ENCODE measurements at places on chromosomes 5 and 9.
A peak's percentile ranks its signal among the peaks of the same experiment; 100 is the strongest.

- no peak for DNase-seq
Observed at GRCh38 chr9:136049491-136050265, 45.4 kb downstream of the NACC2 start.

DNA sequence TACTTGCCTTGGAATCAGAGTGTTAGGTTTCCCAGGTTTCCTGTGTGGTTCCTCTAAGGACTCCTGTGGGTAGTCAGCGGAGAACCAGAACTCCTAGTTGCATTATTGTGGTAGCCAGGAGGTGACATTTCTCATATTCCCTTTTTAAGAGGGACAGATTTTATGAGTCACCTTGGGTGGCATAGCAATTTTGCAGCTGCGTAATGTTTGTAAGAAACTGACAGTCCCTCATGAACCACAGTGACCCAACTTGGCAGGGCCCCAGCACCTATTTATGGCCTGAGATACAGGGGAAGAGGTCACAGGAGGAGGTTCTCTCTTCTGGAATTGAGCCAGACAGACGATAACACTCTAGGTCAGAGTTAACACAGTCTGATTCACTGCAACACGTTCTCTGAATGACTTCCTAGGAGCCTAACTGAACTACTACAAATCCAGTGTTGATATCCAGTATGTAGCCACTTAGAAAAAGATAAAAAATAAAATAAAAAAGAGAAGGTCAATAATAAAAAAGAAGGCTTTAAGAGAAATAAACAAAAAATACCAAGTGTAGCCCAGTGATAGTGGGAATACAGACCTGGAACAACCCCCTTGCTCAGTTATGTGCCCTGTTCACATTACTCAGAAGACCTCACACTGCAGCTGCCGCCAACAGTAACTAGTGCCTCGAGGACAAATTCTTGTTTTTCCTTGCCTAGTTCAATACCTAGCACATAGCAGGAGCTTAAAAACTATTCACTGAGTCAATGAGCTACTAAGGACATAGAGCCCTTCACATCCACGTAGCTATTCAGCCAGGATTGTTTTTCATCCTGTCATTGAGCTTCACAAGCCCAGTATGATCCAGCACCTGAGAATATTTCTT, 50.7 kb upstream of the VLDLR start:
- DNase-seq, result peak; percentile 64

- DNase-seq, result no peak
Observed at GRCh38 chr5:156411-157072, 34.8 kb upstream of the LRRC14B start.

DNA sequence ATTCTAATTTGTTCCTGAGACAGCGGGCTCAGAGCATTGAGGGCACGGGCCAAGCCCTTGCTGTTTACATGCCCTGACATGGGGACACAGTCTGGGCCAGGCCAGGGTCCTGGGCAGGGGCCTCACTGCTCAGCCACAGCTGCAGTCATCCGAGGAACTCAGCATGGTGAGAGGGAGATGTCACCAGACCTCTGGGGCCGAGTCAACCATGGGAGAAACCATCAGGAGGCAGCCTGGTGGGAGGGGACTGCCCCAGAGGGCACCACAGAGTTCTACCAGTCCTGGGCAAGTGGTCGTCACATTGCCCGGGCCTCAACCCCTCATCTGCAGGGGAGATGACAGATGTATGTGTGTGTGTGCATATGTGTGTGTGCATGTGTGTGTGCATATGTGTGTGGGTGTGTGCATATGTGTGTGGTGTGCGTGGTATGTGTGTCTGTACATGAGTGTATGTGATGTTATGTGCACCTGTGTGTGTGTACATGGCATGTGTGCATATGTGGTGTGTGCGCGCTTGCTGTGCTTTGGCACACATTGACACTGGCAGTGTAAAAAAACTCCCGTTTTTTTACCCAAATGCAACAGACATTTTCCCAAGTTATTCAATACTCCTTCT, 42.4 kb upstream of the TMEM250 start:
- DNase-seq, result no peak

GRCh38 chr9:9791611-9792010, 821.2 kb downstream of the PTPRD start:
- no peak for DNase-seq

DNA sequence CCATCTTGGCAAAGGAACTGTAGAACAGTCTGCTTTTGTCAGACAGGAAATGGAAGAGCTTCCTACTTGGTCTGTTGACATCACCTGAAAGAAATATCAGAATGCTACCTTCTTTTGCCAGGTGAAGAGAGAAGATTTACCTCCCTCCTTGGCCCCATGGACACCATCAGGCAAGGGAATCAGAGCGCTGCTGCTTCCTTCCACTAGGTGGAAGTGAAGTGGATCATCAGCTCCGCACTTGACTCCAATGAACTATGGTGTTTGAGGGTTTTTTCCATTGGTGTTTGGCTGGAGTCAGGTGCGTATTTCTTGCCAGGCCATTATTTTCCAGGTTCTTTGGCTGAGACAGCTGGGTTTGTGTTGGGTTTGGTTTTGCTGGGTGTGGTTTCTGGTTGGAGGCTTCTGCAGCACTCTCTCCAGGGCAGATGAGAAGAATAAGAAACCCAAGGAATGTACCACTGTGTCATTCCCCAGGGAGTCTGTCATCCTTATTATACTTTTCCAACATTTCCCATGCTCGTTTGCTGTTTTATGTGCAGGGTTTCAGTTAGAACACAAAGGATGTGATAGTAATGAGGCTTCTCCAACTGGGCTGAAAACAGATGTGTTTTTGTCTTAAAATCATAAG, 12.4 kb downstream of the SPATA31E1 start:
- no peak for DNase-seq

- no peak for DNase-seq
Observed at GRCh38 chr9:99076483-99077171, 28.3 kb upstream of the TGFBR1 start.
